ENCODE measurements at places on chromosomes 5 and 9.

- DNase-seq: no peak
These were observed 301.9 kb downstream of the RASEF start for GRCh38 chr9:82761027-82761426.

- DNase-seq: no peak
These were observed 172.2 kb downstream of the ERCC6L2 start for GRCh38 chr9:96047741-96048103.

DNA sequence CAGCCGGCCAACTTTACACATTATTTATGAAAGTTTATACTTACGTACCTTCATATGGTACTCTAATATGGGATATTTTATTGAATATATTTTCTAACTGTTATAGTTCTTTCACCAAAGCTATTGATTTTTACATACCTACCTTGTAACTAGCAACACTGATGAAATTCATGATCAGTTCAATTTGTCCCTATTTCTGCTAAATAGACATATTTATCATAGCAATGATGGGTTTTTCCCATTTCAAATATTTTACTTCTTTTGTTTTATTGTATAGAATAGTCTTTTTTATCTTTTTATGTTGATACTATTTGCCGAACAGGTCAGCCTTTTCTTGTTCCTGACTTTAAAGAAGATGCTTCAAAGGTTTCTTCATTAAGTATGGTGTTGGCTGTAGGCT lies 59.0 kb upstream of the CTNND2 start:
- no peak for DNase-seq

DNA sequence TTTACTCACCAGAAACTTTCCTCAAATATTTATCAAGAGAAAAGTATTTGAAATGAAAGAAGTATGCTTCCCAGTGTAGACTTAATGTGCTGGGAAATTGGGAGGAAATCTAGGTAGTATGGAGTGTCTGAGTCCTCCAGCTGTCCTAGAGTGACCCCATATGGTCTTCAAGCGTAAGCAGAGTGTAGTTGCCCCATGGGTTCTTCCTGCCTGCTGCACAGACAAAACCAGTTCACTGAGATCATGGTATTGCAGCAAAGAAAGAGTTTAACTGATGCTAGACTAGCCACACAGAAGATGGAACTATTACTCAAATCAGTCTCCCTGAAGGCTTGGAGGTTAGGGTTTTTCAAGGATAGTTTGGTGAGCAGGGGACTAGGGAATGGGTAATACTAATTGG lies 114.9 kb upstream of the PRLR start:
- DNase-seq: no peak

GRCh38 chr9:133246991-133247390 lies 28.0 kb downstream of the ABO start:
- no peak for DNase-seq

GRCh38 chr5:73031839-73032238 lies 76.0 kb downstream of the FCHO2 start:
- DNase-seq: no peak

DNA sequence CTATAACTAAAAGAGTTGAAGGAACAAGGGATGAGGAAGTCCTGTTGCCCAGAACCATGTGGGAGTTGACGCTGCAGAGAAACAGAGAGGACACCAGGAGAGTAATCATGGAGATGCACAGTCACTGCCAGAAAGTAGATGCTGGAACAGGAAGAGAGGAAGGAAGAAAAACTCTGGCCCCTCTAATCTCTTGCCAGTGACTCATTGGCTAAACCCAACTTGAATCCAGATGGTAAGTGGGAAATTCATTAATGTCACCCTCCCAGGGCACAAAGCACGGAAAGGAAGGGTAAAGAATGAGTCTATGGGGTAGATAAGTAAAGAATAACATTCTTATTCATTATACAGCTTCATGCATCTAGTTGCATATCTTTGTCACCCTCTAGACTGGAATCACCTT lies 631.9 kb downstream of the PRELID2 start:
- DNase-seq: no peak

- no peak for DNase-seq
These were observed 77.5 kb downstream of the ZSWIM6 start for GRCh38 chr5:61409568-61409967.

- no peak for DNase-seq
These were observed 2.1 kb upstream of the CDH10 start for GRCh38 chr5:24646915-24647314.

GRCh38 chr5:65121880-65122436 lies 353.2 kb downstream of the CWC27 start:
- no peak for DNase-seq

GRCh38 chr5:137275083-137275482 lies 224.0 kb downstream of the SPOCK1 start:
- no peak for DNase-seq

DNA sequence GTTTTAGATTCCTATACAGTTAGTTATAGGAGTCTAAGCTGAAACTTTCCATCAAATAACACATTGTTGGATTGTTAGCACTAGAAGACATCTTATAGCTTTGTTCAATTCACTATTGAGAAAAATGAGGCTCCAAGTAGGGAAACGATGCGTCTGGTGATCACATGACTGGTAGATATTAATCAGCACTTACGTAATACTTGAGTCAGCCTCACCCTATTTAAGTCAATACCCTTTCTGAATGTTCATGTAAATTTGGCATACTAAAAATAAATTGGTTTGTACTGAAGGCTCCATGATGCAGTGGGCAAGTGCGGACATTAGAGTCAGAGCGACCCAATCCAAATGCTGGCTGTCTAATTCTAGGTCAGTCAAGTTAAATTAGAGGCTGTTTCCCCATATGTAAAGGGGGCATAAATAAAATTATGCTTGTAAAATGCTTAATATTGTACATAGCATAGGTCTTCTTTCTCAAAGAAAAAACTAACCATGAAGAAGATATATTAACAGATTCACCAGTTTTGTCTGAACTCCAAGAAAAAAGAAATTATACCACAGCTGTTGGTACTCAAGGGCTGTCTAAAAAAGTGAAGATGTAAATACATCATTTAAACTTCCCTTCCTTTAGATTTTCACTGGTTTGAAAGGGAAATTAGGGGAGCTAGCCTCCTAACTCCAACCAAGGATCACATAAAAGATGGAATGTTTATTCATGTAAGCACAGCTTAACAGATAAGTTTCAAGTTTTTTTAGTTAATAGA lies 406.6 kb upstream of the TLE4 start:
- DNase-seq: no peak

DNA sequence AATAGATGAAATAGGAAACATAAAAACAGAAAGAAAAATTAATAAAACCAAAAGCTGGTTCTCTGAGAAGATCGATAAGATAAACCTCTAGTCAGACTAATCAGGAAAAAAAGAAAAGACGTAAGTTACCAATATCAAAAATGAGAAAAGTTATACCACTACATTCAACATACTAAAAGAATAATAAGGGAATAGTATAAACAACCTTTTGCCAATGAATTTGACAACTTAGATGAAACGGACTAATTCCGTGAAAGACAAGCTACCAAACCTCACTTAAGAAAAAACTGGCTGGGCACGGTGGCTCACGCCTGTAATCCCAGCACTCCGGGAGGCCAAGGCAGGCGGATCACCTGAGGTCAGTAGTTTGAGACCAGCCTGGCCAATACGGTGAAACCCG lies 7.5 kb downstream of the KIF3A start:
- DNase-seq: no peak

- no peak for DNase-seq
These were observed 374.0 kb downstream of the NFIB start for GRCh38 chr9:13939701-13940490.

- no peak for DNase-seq
These were observed 135.0 kb upstream of the SMARCA2 start for GRCh38 chr9:1880038-1880565.

- no peak for DNase-seq
These were observed 17.9 kb downstream of the TMEM245 start for GRCh38 chr9:109101810-109102209.

GRCh38 chr5:73450672-73451223 lies 2.2 kb upstream of the FOXD1 start:
- no peak for DNase-seq

- DNase-seq: no peak
These were observed 214.5 kb downstream of the AUH start for GRCh38 chr9:91147079-91147708.

DNA sequence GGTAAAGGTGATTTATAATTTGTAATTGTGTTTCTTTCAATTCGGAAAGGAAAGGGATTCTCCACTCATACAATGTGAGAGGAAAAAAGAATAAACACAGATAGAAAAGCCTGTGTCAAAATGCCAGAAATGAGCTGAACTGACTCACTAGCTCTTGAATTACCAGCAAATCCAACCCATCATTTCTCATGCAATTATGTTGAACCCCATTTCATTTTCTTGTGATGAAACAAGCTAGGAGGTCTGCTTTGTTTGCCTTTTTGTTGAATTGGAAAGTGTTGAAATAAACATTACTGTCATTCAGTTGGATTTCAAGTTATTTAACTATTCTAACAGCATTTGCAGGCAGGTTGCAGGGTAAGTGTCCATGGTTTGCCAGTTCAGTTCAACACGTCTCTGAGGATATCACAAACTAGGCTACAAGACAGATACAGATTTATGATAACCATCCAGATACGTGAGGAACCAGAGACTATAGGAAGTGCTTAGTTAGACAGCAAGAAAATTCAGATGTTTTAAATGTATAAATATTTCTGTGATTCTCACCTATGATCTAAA lies 547.2 kb downstream of the MAT2B start:
- DNase-seq: no peak

- no peak for DNase-seq
These were observed 254.3 kb downstream of the MAST4 start for GRCh38 chr5:66850354-66851075.

DNA sequence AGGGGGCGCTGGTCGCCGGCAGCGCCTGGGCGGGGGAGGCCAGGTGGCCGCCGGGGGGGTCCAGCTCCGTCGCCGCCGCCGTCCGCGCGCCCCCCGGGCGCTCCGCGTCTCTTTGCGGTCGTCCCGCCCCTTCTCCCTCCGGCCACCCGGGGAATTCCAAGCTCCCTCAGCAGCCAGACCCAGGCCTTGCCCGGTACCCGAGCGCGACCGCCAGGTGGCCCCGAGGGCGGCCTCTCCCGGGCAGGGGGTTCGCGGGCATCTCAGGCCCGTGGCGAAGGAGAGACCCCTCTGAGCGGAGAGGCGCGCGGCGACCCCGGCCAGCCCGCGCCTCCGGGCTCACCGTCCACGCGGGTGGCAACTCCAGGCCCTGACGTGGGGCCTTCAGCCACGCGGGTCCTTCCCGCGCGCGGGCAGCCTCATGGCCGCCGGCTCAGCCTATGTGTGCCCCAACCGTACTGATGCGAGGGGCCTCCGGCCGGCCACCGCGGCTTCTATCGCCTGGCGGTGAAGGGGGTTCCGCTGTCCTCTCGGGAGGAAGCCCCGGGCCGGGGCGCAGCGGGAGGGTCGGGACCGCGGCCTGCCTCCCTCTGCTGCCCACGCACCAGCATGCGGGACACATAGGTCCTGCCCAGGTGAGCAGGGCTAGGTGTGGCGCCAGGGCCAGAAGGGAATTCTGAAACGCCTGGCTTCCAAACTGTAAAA lies 529 bp upstream of the NRARP start:
- DNase-seq: no peak

- no peak for DNase-seq
These were observed at the start of gene IFNA2 for GRCh38 chr9:21385131-21385670. Gene IFNA2, minus strand, starts transcription at chr9:21385398. Its CDS starts 69 bp downstream, at chr9:21385329.

DNA sequence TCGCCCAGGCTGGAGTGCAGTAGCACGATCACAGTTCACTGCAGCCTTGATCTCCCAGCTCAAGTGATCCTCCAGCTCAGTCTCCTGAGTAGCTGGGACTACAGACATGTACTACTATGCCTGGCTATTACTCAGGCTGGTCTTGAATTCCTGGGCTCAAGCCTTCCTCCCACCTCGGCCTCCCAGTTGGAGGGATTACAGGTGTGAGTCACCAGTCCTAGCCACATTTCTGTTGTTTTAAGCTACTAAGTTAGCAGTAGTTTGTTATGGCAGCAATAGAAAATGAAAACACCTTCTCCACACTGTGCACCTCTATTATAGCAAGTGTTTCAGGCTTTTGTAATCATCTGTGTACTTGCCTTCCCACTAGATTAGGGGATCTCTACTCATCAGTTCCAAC lies 588.9 kb upstream of the TLE4 start:
- DNase-seq: no peak

DNA sequence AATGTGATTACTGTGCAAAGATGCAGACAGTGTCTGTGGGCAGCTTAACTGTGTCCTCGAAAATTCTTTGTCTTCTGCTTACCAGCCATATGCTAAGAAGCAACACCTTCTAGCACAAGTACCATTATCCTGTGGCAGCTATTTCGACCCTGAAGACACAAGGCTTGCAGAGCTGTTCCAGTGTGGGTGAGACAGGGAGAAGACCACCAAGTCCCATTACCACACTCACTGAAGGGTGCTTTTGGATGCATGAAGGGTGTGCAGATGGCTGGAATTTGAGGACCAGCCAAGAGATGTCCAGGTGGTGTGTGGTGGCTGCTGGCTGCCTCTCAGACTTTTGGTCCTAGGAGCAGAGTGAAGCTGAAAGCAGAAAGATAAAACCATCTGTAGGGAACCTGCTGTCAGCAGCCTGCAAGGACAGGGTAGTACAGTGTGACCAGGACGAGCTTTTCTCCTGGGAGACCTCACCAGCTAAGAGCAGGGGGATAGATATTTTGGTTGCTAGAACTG lies 161.8 kb downstream of the ICE1 start:
- no peak for DNase-seq

GRCh38 chr9:1539216-1539615 lies 475.9 kb upstream of the SMARCA2 start:
- DNase-seq: no peak

GRCh38 chr9:131598121-131598520 lies 52.8 kb downstream of the PRRT1B start:
- no peak for DNase-seq

GRCh38 chr5:162209005-162209605 lies 141.5 kb downstream of the GABRG2 start:
- DNase-seq: no peak

GRCh38 chr5:3593771-3594509 lies 1.7 kb upstream of the IRX1 start:
- no peak for DNase-seq

GRCh38 chr5:7629561-7629960 lies 221.4 kb downstream of the CFAP90 start:
- no peak for DNase-seq

GRCh38 chr5:124402144-124402581 lies 344.3 kb downstream of the ZNF608 start:
- DNase-seq: no peak

DNA sequence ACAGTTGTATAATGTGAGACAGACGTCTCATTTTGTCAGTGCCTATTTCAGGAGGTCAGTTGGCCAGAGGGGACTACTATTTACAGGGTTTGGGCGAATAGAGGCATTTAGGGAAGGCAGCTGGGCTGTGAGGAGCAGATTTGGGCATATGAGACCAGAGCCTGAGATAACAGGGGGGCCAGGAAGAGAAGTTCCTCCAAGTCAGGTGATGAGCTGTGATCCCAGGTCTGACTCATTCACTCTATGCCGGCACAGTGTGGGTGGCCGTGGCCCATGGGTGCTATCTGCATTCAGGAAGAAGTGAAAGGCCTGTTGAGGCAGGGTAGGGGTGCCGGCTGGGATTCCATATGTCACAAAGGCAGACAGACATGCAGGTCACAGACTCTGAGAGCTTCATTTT lies 142.8 kb downstream of the PDZD2 start:
- DNase-seq: no peak

- no peak for DNase-seq
These were observed 1229.8 kb upstream of the WWC1 start for GRCh38 chr5:167061695-167062094.

All from activated CD4-positive, alpha-beta T cell treated with anti-CD3 and anti-CD28 coated beads, Interleukin-2, amount 50 U/mL, for 4 hours (primary cell).